ENCODE measurements at places on chromosomes 12 and 14.
A peak's percentile ranks its signal among the peaks of the same experiment; 100 is the strongest.

DNA sequence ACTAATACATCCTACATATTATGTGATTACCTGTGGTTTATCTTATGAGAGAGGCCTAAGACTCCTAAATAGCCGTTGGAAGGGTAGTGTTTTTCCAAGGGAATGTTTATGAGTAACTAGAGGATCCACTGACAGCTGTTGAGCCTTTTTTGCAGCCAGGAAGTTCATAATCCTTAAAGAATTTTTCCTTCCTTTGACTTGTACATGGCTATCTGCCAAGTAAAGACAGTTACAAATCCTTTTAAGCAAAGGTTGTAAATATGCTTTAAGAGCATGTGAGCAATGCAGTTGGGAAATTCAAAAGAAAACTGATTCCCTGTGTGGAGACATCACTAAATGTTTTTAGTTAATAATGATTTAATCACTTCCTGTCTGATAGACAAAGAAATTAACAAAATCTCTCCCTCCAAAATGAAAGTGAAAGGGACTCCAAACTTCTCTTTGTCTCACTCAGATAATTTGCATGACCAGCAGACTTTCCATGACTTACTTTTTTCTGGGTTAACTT, 333.8 kb downstream of the PDZRN4 start:
- DNase-seq = no peak

DNA sequence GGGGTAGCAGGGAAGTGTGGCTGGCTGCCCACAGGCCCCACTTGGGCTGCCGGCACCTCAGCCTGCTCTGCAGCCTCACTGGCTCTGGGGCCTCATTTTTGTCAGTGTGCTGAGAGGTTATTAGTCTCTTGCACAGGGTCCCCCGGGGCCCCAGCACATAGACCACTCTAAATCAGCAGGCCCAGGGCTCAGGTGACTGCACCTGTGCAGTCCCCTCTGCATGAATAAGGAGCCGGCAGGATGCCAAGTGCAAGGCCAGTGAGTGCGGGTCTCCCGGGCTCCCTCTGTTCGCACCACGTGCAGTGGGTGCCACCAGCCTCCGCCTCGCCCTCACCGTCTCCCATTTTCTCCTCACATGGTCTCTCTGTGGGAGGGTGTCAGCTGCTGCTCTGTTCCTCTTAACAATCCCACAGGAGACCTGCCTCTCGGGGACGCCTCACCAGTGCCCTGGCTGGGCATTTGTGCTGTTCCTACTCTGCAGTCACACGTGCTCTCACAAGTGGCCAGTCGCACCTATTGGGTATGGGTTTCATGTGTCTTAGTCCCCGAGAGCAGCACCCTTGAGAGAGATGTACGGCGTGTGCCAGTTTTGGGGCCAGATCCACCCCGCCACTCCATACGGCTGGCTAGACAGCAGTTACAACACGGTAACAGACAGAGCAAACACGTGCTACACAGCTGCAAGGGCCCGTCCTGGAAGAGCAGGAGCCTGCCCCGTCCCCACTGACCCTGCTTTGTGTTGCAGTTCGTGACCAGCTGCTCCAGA, 40.4 kb downstream of the MMAB start:
- DNase-seq = no peak

DNA sequence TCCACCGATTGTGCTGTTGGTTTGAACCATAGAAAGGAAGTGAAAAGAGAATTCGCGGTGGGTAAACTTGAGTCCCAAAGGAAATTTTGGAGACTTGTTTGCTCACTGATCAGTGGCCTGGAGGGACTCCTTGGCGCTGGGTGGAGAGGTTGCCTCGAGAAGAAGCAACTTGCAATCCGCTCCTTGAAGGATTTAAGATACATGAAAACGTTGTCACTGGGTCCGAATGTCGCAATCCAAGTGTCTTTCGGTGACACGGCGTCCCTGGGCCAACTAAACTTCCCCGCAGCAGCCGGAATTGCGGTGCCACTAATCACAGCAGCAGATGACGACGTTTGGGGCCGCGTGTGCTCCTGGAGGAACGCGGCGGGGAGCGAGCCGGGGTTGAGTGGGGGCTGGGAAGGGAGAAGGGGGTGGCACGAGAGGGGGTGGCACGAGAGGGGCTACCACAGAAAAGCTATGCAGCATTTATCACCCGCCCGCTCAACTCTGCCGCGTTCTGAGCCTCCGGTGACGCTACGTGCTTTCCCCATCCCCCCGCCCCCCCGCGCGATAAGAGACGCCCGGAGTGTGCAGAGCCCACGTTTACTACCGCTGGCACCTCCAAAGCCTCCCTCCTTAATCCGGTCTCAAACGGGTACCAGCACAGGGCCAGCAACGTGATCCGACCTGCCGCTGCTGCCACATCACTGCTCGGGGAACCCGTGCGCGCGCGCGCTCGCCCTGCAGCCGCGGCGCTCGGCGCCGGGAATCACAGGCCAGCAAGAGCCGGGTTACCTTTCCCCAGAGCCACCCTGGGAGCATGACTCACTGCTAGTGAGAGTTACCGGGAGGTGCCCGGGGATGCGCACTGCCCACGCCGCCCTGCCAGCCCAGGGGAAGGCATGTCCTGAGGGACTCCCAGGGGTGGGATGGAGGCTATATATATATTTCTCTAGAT, 833 bp upstream of the BHLHE41 start:
- no peak for DNase-seq

DNA sequence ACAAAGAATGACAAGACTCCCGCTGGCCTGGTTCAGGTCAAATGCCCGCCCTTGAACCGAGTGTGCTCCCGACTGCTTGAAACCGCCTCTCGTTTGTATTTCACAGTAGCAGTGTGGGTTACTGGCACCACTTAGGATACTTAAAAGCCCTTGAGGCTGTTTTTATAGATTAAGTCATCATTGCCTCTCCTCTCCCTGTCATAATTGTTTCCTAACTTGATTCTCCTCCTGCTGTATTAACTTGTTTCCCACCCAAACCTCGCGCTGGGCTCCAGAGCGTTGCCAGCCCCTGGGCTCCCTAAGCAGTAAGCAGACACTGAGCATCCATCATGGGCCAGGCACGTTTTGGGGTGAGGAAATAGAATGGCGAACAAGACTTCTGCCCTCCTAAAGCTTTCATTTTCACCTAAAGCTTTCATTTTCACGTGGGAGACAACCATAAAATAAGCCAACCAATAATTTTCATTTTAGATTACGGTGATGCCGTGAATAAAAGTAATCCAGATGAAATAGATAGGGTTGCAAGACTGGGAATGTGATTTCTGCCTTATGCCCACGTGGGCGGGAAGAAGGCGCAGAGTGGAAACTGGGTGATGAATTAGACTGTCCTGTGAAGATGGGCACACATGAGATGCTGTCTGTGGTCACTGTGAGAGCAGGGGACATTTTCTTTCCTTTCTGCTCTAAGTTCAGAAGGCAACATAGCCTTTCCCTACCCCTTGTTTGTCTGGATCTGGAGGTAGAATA, 97.5 kb downstream of the PPP2R5C start:
- DNase-seq = no peak

DNA sequence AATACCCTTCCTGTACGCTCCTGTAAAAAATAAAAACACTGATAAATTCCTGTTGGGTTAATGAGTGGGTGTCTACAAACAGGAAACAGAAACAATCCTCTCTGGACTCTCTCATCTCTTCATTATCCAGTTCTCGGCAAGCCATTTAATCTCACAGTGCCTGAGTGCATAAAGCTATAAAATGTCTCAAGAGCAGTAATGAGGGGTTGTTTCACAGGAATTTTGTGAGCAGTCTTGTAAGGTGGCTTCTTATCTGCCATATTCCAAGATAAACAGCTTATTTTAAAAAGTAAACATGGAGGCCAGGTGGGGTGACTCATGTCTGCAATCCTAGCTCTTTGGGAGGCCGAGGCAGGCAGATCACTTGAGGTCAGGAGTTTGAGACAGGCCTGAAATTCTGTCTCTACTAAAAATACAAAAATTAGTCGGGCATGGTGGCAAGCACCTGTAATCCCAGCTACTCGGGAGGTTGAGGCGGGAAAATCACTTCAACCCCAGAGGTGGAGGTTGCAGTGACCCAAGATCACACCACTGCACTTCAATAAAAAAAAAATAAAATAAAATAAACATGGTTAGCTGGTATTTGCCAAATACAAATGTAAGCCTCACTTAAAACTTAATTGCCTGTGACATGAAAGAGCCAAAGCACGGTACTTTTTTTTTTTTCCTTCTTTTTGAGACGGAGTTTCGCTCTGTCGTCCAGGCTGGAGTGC, 54.0 kb downstream of the CLIP1 start:
- no peak for DNase-seq

- no peak for DNase-seq
Observed at GRCh38 chr14:36316131-36316530, 4.3 kb downstream of the MBIP start.

DNA sequence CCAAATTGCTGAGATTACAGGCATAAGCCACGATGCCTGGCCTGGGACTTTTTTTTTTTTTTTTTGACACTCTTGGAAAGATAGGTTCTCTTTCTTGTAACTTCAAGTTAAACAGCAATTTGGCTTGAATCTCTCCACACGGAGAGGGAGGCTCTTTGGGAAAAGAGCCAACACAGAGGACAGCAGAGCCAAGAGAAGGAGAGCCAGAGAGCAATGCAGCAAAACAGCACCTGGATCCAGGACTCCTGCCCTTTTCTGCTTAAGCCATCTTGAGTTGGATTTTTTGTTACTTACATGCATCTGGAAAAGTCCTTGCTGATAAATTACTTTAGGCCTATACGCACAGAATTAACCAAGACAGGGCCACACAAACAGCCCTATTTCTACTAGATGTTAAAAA, 176.8 kb downstream of the APAF1 start:
- no peak for DNase-seq

- DNase-seq = no peak
Observed at GRCh38 chr12:113273053-113273725, 51.9 kb downstream of the TPCN1 start.

DNA sequence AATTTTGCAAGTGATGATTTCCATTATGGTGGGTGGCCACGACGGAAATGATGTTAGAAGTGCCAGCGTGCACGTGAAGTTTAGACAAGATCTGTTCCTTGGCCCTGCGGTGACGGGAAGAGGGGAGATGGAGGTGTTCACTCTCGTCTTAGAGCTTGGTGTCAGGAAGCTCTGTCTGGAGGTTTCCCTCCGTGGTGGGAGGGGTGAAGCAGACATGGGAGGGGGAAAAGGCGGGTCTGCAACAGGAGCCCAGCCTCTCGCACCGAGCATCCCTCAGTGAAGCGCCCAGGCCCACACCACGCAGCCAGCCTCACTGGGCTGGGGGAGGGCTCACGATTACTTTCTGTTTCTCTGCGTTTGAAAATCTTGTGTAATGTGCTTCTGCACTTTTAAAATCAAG, 26.3 kb downstream of the EML1 start:
- peak; percentile 12 for DNase-seq

GRCh38 chr12:32159925-32160324, 53.3 kb downstream of the BICD1 start:
- no peak for DNase-seq

- DNase-seq = no peak
Observed at GRCh38 chr14:22059201-22059600, 385.6 kb upstream of the OR4E1 start.

- DNase-seq = no peak
Observed at GRCh38 chr14:61347826-61348443, 26.6 kb downstream of the PRKCH start.

DNA sequence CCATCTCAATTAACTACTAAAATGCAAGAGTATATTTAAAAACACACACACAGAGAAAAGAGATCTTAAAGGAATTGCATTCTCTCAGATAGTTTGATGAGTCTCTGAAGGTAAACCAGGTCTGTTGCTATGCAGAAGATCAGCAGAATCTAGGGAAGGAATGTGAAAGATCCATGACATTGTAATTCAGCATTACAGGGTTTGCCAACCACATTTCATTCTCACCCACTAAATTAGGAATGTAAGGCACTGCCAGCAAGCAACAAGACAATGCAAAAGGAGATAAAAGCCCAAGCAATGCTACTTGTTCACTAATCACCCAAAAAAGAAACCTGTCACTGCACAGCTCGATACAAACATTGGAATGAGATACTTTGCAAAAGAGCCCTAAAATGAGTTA, 106.3 kb downstream of the LRIG3 start:
- DNase-seq = no peak

GRCh38 chr12:94284046-94284445, 135.7 kb downstream of the PLXNC1 start:
- no peak for DNase-seq

- DNase-seq = no peak
Observed at GRCh38 chr14:101111620-101112290, 208.2 kb upstream of the RTL1 start.

DNA sequence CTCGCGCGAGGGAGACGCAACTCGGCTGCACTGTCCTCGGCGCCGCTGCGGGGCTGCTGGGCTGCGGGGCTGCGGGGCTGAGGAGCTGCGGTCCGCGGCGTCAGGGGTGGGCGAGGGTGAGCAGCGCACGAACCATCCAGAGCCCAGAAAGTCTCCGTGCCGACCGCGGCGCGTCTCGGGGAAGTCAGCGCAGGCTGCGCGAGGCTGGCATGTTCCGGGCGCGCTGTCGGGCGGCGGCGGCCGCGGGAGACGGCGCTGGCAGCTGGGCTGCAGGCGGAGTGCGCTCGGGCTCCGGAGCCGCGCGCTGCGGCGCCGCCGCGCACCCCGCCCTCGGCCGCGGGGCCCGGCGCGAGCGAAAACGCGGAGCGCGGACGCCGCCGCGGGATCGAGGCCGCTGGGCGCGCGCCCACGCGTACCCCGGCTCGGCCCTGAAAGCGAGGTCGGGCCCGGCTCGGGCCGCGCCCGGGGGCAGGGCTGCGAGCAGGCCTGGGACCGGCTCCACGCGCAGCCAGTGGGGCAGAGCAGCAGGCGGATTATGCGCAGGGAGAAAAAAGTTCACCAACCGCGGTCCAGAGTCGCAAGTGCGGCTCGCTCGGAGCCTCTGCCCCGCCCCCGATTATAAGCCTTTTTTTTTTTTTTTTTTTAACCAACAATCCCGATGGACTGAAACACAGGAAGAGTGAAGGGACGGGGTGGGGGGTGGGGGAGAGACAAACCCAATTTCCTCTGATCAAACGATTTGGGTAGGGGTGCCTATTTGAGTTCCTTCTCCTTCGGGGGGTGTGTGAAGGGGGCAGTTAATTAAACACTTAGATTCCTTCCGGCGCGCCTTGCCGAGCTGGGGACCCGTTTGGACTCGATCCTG, at the start of gene PRICKLE1:
Gene PRICKLE1, minus strand, starts transcription at position 282 of the 865 bp plus-strand sequence. CDS start 117,230 bp downstream, outside the sequence.
- no peak for DNase-seq

DNA sequence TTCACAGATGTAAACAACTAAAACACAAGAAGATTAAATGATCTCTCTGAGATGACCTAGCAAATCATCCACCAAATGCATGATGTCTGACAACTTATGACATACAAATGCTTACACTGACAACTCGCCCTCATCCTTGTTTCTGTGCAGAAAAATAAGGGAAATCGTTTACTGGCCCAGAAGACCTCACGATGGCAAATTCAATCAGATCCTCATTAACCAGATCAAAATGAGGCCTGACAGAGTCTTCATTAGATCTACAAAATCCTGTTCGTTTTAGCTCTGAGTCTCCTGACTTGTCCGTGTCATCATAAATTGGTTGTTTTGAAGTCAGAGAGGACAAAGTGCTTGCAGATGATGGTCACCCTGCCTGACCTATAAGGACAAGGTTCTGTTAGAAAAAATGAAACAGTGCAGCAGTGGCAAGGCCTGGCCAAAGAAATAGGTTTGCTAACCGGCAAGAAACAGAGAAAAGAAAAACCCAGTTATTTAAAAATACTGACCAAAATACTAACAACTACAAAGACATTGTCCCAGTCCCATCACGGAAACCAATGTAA, 109.5 kb downstream of the BTG1 start:
- DNase-seq = no peak

Data from stimulated activated CD4-positive, alpha-beta T cell treated with anti-CD3 and anti-CD28 coated beads, Interleukin-12 subunit alpha, Interleukin-12 subunit beta, amount 100 ng/mL, for 48 hours (primary cell).